Stimulated activated naive CD8-positive, alpha-beta T cell treated with anti-CD3 and anti-CD28 coated beads, Interleukin-15, amount 100 ng/mL, for 72 hours (primary cell): ENCODE measurements at places on chromosomes 16 and 17.

DNA sequence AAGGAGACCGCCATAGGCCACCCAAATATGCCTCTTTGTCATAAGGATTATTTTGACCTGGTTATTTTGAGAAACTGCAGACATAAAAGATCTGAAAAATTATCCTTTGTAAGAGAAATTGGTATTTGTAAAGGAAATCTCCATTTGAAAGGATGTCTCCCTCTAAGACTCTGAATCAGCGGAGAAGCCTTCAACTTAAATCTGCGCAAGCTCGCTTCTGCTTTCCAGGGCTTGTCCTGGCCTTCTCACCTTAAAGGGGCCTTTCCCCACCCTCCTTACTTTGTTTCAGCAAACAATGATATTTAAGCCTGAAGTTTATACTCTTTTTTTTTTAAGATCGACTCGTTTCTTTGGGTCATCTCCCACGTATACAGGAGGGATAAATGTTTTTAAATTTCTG lies 34.5 kb downstream of the HSBP1 start:
- no peak for DNase-seq

- DNase-seq = no peak
Measured at GRCh38 chr16:534135-534534, 6.6 kb downstream of the CAPN15 start.

DNA sequence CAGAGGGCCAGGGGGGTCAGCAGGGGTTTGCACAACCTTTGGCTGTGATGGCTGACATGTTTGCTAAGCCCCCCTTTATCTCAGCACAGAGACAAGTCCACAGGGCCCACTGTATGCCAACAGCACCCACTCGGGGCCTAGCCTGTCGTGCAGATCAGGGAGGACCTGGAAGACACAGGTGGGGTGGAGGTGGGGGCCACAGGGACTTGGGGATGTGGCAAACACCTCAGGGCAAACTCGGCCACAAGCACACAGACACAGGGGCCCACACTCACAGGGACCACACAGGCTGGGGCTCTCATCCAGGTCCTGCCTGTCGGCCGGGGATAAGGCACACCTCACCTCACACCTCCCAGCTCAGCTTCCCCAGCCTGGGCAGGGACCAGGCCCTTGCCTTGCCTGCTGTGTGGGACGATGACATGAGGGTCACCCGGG lies 87.9 kb downstream of the C16orf78 start:
- DNase-seq = no peak

DNA sequence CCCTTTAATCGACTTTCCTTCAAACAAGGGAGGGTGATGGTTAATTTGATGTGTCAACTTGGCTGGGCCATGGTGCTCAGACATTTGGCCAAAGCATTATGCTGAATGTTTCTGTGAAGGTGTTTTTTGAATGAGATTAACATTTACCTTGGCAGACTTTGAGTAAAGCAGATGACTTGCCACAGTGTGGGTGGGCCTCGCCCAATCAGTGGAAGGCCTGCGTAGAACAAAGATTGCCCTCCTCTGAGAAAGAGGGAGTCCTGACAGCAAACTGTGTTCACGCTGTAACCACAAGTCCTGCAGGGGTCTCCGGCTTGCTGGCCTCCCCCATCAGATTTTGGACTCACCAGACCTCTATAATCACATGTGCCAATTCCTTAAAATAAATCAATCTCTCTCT lies 118.7 kb downstream of the SOX9 start:
- DNase-seq = no peak

GRCh38 chr17:50640686-50641351 lies 6.1 kb downstream of the ABCC3 start:
- no peak for DNase-seq

DNA sequence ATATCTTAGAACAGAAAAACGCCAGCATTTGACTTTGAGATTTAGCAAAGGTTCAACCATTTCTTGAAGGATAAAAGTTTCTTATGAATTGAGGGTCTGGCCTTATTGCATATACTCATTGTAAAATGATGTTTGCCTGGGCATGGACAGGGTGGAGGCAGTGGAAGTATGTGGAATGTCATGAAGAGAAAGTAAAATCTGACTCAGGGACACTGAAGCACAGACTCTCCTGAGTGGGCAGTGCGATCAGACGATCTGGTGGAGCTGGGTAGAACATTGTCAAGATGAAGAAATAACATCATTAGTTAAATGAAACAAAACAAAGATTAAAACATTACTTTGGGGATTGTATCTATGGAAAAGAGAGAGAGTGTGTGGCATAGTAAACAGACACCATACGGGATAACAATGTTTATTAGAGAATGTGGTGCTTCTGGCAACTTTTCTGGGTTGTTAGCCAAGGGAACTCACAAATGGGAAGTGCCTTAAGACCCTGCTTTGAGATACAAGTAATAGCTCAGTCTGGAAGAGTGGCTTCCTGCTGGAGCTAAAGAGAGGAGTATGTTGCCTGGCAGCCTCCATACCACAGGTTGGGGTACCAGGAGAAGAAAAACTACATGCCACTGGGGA lies 4.4 kb downstream of the MAP3K3 start:
- DNase-seq = no peak

DNA sequence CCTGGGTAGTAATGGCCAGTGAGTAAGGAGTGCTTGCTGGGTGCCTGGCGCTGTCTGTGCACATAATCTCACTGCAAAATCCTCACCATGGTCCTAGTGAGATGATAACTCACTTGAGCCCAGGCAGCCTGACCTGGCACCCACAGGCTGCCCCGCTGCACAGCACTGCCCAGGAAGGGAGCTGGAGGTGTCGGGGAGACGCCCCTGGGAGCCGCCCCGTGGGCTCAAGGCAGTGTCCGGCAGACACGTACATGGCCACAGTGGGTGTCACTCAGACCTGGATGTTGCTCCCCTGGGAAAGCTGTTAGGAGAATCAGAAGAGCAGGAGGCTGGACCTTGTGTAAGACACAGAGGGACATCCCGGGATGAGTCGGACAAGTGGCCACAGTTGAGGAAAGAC lies 44.2 kb downstream of the BEAN1 start:
- DNase-seq = no peak

GRCh38 chr17:82915010-82915756 lies 75.4 kb upstream of the ZNF750 start:
- DNase-seq = no peak

DNA sequence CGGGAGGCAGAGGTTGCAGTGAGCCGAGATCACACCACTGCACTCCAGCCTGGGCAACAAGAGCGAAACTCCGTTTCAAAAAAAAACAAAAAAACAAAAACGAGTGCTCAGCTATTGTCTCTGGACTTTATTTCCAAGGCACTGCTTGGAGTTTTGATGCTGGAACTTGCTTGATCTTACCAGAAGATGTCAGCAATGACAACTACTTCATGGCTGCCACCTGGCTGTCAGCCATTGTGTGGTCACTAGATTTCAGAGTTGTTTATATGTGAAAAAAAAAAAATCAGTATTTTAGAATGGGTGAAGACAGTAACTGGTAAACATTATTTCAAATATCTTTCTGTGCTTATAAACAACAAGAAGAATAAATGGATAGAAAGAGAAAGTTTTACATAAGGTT lies 26.3 kb upstream of the OR4D1 start:
- DNase-seq = peak; percentile 28

- no peak for DNase-seq
Measured at GRCh38 chr17:29016345-29017210, 10.7 kb upstream of the SEZ6 start.

- peak; percentile 50 for DNase-seq
Measured at GRCh38 chr17:43341715-43342588, 56.8 kb upstream of the ARL4D start.

DNA sequence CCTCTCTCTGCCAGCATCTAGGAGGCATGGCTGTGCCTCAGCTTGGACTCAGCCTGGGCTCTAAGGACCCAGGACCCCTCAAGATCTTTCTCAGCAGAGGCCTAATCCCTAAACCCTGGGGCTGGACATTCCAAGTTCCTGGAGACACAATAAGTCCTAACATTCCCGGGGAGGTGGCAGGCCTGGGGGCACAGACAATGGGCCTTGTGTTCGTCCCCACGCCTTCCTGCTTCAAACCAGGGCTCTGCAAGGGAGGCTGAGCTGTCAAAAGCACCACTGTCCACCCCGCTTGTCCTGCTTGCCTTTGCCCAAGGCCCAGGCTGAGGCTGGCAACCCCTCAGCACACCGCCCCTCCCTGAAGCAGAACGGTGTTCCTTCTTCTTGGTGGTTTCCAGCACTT lies 13.7 kb downstream of the SDK2 start:
- DNase-seq = no peak

DNA sequence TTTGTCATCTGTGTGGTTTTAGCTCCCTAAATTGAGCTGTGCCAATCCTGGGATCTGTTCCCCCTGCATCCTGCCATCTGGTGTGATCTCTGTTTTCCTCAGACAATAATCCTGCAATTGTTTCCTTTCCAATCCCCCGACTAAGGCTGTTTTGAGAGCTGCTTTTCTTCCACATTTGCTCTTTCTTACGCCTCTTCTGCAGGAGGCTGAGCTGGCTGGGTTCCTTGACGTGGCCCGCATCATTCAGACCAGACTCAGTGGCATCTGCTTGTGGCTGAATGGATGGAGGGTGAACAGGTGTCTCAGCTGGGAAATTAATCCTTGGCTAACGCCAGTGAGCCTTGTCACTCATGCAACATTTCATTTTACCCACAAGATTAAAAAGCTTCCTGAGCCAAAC lies 9.8 kb upstream of the MED9 start:
- DNase-seq = no peak

GRCh38 chr16:14641926-14642325 lies 9.2 kb downstream of the BFAR start:
- no peak for DNase-seq

DNA sequence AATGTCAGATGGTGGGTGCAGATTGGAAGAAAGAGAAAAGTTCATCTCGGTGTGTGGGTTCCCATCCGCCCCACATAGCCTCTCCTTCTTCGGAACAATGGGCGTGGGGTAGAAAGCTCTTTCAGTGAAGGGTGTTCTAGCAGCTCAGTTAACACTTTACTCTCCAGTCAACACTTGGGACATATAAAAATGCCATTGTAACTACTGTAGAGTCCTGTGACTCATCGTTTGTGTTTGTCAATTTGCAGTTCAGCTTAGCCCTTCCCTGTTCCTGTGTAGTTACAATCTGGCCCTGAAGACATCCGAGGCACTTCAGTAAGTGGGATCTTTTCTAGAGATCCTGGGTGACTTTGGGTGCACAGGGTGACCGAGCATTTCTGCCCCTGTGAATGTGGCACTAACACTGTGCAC lies 11.5 kb upstream of the CLEC18C start:
- no peak for DNase-seq
